ENCODE measurements at places on chromosomes 7 and 10. TPM values are rescaled to one million over a fixed set of nuclear protein-coding genes. Genes with fewer than 3 reads are reported as not detected.
A peak's percentile ranks its signal among the peaks of the same experiment; 100 is the strongest.

DNA sequence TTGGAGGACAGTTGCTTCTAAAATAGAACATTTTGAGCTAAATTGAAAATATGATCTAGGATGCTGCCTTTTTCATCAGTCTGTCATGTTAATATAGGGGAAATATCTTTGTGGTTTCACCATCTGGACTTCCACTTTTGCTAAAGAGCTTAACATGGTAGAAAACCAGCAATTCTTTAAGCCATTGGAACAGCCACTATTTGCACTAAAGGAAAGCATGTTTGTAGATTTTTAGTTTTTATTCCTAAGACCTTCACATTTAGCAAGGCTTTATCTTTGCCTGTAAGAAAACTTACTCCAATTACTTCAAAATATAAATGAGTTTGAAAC lies 291.0 kb downstream of the RNLS start:
- no peak for DNase-seq

GRCh38 chr7:81079746-81080145 lies 160.9 kb upstream of the SEMA3C start:
- peak; percentile 97 for DNase-seq

The KIFBP gene
- 23.1 TPM for polyA plus RNA-seq

DNA sequence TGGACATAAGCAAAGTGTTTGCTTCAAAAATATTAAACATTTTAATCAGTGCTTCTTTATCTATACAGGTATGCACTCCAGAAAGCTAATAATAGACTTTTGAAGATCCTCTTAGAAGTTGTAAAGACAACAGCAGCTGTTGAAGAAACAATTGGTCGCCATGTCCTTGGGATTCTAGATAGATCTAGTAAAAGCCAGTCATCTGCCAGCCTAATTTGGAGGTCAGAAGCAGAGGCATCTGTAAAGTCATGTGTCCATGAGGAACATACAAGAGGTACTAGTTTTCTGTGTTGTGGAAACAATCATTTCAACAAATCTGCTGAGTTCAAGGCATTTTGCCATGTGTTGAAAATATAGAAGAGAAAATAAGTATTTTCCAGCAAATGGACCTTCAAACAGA lies 89.3 kb downstream of the CYP51A1 start:
- DNase-seq: peak; percentile 13

DNA sequence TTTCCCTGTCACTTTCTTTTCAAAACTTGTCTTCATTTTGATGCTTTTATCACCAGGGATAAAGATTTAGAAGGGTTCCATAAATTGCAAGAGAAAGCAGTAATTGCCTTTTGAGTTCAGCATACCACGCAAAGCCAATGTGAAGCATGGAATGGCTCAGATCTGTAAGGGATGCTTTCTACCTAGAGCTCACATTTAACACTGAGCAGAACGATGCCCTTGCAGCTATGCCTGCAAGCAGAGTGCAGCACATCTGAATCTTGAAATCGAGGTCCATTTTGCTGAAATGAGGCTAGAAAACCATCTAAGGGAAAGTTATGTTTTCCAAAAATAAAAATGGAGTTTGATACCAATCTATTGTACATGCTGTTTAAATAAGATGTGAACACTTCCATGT lies 171.2 kb upstream of the CELF2 start:
- DNase-seq: no peak

GRCh38 chr7:41973202-41973730 lies 263.7 kb downstream of the GLI3 start:
- no peak for DNase-seq

- no peak for DNase-seq
These were observed 140.2 kb upstream of the KLF6 start for GRCh38 chr10:3925184-3925583.

The ZP3 gene
- polyA plus RNA-seq: 0.77 TPM

DNA sequence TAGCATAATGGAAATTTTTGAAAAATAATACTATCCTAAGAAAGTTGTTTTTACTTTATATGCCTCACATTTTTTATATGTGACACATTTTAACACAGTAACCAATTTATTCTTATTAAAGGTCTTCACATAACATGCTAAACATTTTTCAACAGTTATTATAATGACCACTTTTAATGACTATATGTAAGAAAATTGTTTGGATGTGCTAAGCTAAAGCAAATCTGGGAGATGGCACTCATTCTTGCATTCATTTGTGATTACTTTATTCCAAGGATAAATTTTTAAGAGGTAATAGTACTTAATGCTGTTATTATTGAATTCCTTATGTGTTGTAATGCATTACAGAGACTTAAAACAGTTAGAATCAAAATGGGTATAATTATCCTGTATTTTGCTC lies 88.1 kb downstream of the ANKIB1 start:
- no peak for DNase-seq

GRCh38 chr7:129797214-129797789 lies 155.5 kb downstream of the UBE2H start:
- no peak for DNase-seq

The ZNF853 gene
- 15.1 TPM for polyA plus RNA-seq

GRCh38 chr7:4070214-4070613 lies 611.9 kb upstream of the FOXK1 start:
- no peak for DNase-seq

The NCOA4 gene
- 133 TPM for polyA plus RNA-seq

The FUOM gene
- polyA plus RNA-seq: 8.4 TPM

The VSTM4 gene
- 59.5 TPM for polyA plus RNA-seq

Data from muscle of leg (tissue), 16 donors.